Activated T-helper 2 cell treated with anti-CD3 and anti-CD28 coated beads, Interferon-gamma antibody, Interleukin-2, Interleukin-4, amounts not matched to agents 10 μg/mL and 5 μg/mL and 100 μg/mL, durations not matched to agents 14 hours and 24 hours and 36 hours (primary cell): ENCODE measurements at places on chromosomes 1 and 21. TPM values are rescaled to one million over a fixed set of nuclear protein-coding genes. Genes with fewer than 3 reads are reported as not detected.

BRINP2 gene
- not detected in 2 replicates for total RNA-seq

PADI4 gene
- not detected in 2 replicates for total RNA-seq

SNRPE gene
- 240 and 255 TPM in 2 replicates for total RNA-seq

MAP10 gene
- total RNA-seq, result 3.0 and 3.2 TPM in 2 replicates

ANKRD13C gene
- total RNA-seq, result 24.7 and 25.8 TPM in 2 replicates

INKA2 gene
- total RNA-seq, result 0.43 and 2.2 TPM in 2 replicates

ABL2 gene
- 7.7 and 8.5 TPM in 2 replicates for total RNA-seq

RHBDL2 gene
- not detected in 2 replicates for total RNA-seq

CLDN17 gene
- total RNA-seq, result not detected in 2 replicates

KIAA0040 gene
- total RNA-seq, result 30.0 and 35.3 TPM in 2 replicates

CDCA8 gene
- total RNA-seq, result 41.2 TPM in 2 replicates

GRCh38 chr1:46522184-46522968 lies 29.1 kb downstream of the KNCN start:
- no peak for DNase-seq

- no peak for DNase-seq
Observed at GRCh38 chr1:185912504-185912903, 178.3 kb downstream of the HMCN1 start.

GRCh38 chr21:43025636-43026180 lies 49.9 kb downstream of the CBS start:
- DNase-seq, result no peak

DNA sequence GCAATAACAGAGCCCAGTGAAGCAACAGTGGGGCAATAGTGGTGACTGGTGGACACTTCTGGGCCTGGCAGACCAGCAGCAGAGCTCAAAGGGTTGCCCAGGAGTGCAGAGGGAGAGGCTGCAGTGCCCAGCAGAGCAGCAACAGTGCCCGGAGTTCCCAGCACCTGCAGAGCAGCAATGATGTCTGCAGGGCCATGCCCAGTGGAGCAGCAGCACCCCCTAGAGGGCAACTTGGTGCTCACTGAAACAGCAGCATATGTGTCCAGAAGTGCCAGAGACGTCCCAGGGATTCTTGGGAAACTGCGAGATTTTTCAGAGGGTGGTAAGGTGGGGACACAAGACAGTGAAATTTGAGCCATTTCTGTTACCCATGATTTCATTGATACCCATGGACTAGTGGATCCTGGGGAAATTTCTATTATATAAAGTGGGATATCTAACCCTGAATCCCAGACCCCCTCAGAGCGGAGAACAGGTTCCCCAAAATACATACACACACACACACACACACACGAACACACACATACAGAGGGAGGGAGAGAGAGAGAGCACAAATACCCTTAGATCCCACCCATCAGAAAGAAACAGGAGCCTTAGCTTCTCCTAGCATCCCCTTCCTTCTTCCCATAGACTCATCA lies 156.9 kb upstream of the GJB5 start:
- peak; percentile 27 for DNase-seq

- no peak for DNase-seq
Observed at GRCh38 chr21:28910280-28910887, 82.3 kb downstream of the LTN1 start.

- DNase-seq, result no peak
Observed at GRCh38 chr21:14403681-14404318, 20.9 kb upstream of the HSPA13 start.

DNA sequence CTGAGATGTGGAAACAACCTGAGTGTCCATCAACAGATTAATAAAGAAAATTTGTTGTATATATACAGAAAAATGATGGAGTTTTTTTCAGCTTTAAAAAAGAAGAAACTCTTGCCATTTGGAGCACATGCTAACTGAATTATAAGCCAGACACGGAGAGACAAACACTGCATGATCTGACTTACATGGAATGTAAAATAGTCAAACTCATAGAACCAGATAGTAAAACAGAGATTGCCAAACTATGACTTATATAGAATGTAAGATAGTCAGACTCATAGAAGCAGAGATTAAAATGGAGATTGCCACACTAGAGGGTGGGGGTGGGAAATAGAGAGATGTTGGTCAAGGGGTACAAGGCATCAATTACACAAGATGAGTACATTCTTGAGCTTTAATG lies 1786.6 kb downstream of the PLA2G4A start:
- no peak for DNase-seq

- DNase-seq, result no peak
Observed at GRCh38 chr1:107750364-107750959, 214.5 kb downstream of the VAV3 start.

GRCh38 chr1:180195916-180196315 lies 34.1 kb upstream of the LHX4 start:
- DNase-seq, result no peak

- DNase-seq, result no peak
Observed at GRCh38 chr1:191043066-191043465, 565.4 kb upstream of the BRINP3 start.

GRCh38 chr1:67571901-67572593 lies 113.0 kb upstream of the GADD45A start:
- no peak for DNase-seq

DNA sequence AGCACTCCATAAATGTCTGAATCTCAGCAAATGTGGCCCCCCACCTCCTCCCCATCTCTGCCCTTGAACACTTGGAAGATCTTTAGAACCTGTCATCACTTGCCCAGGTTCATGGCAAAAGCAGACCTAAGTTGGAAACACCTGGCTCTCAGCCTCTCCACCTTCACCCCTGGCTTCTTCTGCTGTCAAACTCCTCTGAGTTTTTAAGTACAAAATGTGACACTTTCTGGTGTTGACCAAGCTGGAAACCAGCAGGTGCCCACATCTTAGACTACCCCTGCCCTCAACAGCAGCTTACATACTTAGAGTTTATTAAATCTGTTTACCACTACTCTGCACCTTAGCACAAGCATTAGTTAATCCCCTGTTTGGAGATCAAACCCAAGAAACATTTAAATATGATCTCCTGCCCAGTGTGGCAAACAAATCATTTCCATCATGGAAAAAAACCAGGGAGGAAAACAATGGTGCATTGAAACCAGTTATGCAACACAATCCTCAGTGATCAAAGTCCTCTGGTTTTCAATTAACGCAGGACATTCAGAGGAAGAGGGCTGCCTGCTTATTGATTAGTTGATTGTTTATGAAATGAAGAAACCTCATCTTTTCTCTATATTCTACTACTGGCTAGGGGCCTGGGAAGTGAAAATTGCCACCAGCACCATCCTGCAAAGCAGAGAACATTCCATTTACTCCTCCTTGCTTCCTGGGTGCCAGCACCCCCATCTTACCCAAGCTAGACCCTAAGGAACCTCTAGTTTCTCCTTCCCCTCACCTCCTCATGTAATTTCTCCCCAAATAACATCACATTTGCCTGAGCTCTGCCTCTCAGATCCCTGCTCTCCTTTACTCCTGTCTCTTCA lies 139.4 kb upstream of the RAB4A start:
- no peak for DNase-seq

DNA sequence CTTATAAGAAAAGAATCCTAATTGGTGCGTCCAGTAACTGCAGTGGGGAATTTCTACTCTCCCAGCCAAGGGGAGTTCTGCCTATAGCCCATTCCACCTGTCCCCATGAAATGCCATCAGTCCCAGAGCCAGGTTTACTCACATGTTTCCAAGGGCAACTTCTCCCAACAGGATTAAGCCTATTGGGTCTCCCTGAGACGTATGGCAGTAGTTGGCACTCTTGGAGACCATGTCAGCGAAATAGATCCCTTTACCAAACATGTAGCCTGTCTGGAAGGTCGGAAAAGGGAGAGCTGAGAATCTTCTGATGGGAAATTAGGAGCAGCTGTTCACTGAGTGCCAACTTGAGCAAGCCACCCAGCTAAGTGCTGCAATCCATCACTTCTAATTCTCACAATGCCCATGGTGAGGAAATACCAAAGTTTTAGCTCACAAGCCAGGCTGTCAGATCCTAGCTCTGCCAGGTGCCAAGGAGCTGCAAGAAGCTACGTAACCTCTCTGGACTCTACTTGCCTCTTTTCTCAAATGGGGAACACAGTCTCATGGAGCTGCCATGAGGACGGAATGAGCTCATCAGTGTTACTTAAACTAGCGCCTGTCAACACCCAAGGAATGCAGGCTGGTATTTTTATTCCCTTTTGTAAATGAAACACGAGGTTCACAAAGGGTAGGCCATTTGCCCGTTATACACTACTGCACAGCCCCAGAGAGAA lies 43.9 kb downstream of the PARP1 start:
- no peak for DNase-seq

GRCh38 chr1:178145605-178146004 lies 51.7 kb downstream of the RASAL2 start:
- DNase-seq, result no peak

DNA sequence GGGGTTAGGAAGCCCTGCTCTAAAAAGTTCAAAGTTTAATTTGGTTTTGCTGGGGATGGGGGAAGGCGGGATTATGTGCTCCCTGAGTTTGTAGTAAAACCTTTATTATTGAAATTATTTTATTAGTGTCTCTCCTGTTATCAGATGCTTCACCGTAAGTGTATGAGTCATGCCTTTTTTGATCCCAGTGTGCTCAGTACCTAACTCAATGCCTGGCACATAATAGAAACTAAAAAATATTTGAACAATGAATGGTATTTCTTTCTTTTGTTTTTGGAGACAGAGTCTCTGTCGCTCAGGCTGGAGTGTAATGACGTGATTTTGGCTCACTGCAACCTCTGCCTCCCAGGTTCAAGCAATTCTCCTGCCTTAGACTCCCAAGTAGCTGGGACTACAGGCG lies 6.4 kb downstream of the SNRPE start:
- DNase-seq, result no peak

DNA sequence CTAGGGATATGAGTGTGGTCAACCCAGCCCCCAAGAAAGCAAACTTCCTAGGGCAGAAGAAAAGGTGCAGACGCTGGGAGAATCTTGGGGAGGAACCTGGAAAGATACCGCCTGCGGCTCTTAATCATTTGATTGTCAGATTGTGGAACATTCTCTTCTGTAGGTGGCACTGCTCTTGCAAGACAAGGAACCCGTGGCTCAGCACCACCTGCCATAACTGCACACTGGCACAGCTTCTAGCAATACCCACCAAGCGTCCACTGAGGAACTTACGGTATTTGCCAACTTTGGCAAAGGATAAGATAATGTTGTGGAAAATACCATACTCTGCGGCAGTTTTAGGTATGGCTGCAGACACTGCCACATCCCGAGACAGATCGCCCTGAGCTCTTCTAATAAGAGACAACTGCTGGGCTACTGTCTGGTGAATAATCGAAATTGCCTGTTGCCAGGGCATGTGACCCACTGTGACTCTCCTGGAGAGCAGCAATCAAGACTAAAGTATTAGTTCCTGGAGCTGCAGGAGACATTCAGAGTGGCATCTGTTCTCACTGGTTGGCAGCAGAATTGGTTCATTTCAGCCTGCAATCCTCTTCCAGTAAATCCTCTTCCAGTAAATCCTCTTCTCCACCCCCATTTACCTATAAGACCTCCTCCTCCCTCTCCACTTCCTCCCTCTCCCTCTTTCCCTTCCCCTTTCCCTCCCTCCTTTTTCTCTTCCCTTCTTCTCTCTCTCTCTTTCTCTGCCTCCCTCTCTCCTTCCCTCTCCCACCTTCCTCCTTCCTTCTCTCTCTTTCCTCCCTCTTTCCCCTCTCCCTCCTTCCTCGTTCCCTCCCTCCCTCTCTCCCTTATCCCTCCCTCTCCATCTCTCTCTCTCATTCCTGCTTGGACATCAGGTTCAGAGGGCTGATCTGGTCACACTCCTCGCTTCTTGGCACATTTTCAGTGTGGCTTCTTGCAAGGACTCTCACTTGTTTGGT lies 49.7 kb upstream of the B3GALT5 start:
- no peak for DNase-seq

GRCh38 chr21:44728716-44729115 lies 17.3 kb upstream of the TSPEAR start:
- DNase-seq, result no peak

DNA sequence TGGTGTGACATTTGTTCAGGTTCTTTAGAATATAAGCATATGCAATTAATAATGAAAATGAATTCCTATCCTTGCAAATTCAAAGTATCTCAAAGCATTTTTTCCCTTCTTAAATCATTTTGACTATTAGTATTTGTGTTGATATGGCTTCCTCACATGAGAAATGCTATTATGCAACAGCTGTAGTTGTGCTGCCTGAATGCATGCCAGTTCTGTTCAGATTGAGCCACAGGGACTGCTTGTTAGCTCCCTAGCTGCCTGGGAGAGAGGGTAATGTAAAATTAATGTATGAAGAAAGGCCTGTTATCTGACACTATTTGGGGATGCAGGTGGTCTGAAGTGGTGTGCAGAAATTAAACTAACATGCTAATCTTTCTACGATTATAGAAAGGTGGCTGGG lies 45.5 kb downstream of the CACHD1 start:
- no peak for DNase-seq

- no peak for DNase-seq
Observed at GRCh38 chr1:43373066-43373940, 5.5 kb upstream of the ELOVL1 start.

- no peak for DNase-seq
Observed at GRCh38 chr1:233094691-233095090, 144.3 kb downstream of the NTPCR start.
